Activated CD8-positive, alpha-beta memory T cell treated with anti-CD3 and anti-CD28 coated beads for 1 hour (primary cell): ENCODE measurements at places on chromosomes 4 and X.

DNA sequence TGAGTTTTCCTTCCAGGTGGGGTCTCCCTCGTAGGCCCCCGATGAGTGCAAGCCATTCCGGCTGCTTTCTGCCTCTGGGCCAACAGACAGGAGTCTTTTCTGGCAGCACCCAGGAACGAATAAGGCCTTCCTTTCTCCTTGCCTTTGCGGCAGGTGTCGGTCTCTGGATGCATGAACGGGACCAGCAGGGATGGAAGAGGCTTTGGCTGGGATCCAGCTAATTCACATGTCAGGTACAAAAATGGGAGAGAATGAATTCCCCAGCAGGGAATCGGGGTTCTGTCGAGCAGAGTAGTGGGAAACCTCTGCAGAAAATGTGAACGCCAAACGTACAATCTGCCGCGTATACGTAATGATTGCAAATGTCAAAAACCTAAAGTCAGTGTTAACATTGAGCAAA, 146.1 kb upstream of the TBL1X start:
- DNase-seq, result no peak

DNA sequence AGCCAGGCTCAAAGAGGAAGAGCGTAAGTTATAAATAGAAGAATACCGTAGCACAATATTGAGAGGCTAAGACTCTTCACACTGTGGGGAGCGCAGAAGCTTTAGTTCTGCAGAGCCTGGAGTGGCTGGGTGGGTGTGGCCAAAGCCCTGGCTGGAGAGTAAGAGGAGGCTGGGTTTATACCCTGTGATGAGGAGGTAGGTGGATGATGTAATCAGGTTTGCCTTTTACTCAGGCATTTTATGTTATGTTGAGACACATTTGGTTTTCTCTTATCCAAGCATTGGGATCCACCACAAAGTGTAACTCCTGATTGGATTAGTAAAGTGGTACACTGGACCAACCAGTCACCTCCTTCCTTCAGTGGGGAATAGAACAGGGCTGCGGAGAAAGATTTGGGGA, 13.9 kb downstream of the CDS1 start:
- DNase-seq, result no peak

GRCh38 chrX:155262970-155263754, 1.1 kb downstream of the RAB39B start:
- no peak for DNase-seq

GRCh38 chr4:109365939-109366338, 63.5 kb upstream of the COL25A1 start:
- no peak for DNase-seq

DNA sequence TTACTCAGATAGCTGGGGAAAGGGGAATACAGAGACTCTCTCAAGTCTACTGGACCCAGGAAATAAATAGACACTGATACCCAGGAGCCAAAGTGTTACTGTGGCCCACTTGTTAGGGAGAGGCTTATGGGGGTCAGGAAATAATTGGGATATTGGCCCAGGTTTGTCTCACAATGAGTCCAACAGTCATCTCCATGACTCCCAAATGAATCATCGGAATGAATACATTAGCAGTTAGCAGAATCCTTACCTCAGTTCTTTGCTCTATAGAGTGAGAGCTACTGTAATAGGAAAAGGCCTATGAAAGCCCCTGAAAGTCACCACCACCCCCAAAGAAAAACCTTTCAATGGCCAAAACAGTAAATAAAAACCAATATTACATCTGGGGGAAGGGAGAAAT, 42.4 kb upstream of the ARHGEF6 start:
- DNase-seq, result no peak

- DNase-seq, result no peak
These were observed 1027.0 kb downstream of the ARAP2 start for GRCh38 chr4:35217331-35217730.

- DNase-seq, result no peak
These were observed 151.9 kb downstream of the TTC29 start for GRCh38 chr4:146793727-146794126.

DNA sequence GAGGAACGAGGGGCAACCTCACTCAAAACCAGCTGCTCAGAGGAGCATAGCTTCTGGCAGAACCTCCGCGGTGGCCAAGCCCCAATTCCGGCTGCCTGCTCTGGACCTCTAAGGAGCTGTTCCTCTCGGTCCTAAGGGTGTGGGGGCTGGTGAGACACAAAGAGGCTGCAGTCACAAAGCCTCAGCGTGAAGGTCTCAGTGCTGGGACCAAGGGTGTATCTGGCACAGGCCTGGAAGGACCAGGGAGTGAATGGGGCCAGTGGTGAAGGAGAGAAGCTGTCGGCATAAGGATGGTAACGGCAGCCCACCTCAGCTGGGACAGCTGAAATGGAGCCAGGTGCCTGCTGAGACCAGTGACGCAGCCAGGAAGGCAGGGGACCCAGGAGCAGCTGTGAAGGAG, 5.3 kb downstream of the PDE6B start:
- DNase-seq, result no peak
